ENCODE measurements at places on chromosomes 7 and 10.

- DNase-seq = no peak
Measured at GRCh38 chr10:3813986-3814837, 29.2 kb upstream of the KLF6 start.

DNA sequence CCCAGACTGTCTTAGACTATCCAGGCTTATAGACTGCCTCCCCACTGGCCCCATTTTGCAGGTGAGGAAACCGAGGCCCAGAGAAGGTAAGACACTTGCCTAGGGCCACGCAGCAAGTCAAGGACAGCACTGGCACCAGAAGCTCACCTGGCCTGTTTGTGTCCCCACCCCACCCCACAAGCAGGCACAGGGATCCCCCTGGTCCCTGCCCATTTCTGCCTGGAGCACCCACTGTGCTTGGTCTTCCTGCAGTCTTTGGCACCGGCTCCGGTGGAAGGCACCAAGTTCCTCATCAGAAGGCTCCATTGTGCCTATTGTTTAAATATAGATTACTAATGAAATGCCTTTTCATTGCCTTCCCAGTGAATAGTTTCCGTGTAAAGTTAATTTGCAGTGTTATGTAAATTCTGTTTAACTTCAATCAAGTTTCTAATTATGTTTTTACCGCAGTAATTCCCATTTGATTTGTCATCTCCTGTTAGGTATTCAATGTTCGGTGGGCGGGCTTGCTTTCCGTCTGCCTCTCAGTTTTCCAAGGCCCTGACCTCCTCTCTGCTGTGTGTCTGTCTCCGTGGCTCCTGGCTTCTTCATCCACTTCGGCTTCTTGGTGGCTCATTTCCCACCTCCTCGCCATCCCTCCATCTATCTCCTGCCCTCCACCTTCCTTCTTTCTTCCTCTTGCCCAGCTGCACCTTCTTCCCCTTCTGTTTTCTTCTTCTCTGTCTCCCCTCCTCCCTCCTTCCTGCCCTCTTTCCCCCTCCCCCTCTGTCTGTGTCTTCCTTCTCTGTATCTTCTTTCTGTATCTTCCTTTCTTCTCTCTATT is 75.8 kb downstream of the ZMIZ1 start:
- no peak for DNase-seq

DNA sequence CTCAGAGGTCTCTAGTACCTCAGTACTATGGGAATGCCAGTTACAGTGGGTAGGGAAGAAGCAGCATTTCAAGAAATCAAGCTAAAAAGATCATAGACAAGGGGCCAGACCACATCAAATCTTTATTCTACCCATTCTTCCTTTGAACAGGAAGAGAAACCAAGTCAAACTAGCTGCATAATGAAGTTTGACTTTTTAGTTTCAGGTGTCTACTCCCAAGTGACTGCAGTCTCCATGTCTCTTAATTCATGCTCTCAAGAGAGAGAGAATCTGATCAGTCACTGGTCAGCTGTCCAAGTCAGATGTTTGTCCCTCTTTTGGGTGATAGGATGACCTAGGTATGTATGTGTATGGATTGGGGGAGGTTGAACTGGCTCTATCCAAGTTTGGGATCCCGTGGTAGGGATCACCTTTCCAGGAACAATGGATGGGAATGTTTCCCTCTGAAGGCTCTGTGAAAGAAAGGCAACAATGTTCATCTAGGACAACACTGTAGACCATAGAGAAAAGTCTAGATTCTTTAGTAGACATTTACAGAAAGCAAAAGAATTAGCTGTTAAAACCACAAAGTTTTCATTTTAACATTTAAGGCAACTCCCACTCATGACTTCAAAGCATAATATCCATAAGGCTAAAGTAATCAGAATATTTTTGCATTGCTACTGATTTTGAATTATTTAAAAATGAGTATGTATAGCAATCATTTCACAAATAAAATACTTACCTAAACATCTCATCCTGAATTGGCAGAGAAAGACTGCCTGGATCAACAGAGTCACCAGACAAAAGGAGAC is 30.1 kb upstream of the PRTFDC1 start:
- DNase-seq = no peak

DNA sequence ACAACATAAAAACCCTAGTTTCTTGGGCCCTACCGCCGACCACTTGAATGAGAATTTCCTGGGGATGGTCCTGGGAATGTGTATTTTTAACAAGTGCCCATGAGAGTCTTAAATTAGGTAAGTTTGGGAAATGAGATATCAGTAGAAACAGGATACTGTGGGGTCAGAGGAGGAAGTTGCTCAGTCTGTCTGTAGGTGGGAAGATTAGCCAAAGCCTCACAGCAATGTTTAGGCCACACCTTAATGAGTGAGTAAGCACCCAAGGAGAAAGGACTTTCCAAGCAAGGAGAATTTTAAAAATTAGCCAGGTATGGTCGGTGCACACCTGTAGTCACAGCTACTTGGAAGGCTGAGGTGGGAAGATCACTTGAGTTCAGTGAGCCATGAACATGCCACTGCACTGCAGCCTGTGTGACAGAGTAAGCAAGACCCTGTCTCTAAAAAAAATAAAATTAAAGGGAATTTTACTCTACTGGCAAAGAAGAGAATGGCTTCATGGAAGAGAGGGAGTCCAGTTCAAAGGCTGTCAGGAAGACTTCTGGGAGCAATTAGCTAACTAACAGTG is 31.9 kb downstream of the PAPSS2 start:
- no peak for DNase-seq

DNA sequence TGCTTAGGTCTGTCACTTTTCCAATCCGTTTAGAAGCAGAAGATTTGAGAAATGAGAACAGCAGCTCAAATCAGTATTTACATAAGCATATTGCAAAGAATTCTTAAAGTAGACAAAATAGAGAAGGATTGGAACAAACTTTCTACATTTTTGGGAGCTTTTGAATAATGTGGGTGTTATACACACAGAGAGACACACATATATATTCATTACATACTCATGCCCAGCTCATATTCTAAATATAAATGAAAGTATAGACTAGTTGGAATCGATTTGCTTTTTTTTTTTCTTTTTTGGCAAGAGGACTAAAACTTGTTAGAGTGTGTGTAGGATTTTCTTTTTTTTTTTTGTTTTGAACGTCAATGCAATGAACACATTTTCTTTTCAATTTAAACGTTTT is 538.9 kb downstream of the AUTS2 start:
- DNase-seq = no peak

DNA sequence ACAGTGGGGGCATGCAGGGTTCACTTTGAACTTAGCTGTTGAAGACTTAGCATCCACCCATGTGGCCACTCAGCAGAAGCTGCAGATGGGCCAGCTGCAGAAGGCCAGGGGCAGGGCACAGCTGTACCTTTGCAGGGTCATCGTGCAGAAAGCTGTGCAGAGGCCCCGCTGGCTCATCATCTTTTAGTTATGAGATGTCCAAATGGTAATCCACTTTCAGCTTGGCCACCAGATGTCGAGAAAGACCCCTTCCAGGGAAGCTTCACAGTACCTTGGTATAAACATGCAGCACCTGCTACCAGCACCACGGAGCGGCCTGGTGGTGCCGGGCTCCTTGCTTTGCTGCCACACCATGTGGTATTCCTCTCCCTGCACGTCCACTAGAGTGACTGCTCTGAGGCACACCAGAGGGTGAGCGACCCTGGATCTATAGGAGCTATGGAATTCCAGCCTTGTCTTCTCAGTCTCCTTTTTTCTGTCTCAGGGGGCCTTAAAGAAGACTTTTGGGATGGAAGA is 74.2 kb upstream of the LAMB4 start:
- DNase-seq = no peak

GRCh38 chr7:2003931-2004812 is 228.6 kb downstream of the MAD1L1 start:
- DNase-seq = no peak

DNA sequence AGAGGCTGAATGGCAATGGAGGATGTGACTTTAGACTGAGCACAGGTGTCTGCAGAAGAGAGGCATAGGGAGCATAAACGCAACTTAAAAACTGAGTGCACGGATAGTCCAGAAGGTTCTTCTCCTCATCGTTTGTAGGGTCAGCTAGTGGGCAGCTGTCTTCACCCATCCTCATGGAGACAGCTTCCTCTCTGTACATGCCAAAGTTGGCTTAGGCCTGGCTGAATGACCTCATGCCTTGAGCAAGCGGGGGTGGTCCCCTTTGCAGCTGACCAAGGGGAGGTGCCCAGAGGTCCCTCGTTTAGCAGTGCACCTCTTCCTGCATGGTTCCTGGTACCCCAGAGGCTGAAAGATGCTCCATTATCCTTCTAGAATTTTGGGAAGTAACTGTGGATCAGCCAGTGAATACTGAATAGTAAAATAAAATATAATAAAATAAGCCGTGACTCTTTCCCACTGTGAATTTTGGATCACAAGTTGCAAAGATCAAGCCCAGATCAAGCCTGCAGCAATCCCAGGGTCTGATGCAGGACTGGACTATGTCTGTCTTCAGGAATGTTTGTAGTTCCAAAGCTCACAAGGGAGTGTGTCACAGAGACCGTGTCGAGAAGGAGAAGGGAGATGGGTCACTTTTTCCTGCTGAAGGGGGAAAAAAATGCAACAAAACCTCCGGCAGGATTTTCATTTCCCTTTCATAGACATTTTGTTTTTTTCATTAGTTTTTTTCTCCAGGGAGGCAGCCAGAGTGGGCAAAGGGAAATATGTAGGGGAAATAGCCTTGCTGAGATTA is 295.3 kb upstream of the MKI67 start:
- no peak for DNase-seq

DNA sequence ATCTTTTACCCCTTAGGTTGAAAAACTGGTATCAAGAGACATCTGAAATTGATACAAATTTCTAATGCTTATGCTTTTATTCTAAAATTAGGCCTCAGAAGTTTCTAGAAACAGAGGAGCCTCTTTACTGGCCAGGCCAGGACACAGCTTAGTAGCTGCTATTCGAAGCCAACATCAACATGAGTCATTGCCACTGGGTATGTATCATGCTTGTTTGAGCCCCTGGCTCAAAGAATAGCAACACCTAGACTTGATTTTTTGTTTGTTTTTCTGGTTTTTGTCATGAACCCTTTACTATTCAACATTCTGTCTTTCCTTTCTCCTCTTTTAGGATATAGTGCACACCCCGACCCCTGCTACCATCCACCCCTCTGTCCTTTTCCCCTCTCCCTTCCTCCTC is 90.9 kb upstream of the STK17A start:
- no peak for DNase-seq

DNA sequence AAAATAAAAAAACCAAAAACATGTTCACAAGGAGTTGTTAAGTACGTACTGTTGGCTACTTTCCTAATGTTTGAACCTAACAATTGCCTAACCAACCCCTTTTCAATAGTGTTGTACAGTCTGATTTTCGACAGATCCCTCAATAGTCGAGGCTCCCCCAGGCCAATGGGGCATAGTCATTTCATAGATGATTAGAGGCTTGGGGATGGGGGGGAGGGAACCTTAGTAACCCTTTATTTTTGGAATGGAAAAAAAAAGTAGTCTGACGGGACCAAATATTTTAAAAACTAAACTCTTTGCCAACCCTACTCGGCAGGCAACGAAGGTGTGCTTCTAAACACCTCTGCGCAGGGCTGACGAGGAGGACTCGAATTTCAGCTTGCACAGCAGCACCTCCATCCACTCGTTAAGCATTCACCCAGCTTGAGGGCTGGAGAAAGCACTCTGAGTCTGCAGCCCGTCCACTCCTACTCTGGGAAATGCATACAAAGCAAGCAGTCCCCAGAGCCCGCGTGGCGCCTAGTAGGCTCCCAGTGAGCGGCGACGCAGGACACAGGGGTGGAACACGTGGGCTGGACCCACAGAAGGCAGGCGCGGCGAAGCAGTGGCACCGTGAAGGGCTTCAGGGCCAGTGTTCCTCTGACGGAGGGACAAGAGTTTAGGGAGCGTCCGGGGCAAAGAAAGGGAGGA is 899 bp downstream of the PUS7 start:
- DNase-seq = peak; percentile 17

- DNase-seq = peak; percentile 76
Measured at GRCh38 chr7:139133335-139134139, 24.0 kb upstream of the ZC3HAV1 start.

- no peak for DNase-seq
Measured at GRCh38 chr7:50681432-50682045, 101.2 kb downstream of the GRB10 start.

GRCh38 chr10:63466144-63466935 is 563 bp upstream of the JMJD1C start:
- no peak for DNase-seq

DNA sequence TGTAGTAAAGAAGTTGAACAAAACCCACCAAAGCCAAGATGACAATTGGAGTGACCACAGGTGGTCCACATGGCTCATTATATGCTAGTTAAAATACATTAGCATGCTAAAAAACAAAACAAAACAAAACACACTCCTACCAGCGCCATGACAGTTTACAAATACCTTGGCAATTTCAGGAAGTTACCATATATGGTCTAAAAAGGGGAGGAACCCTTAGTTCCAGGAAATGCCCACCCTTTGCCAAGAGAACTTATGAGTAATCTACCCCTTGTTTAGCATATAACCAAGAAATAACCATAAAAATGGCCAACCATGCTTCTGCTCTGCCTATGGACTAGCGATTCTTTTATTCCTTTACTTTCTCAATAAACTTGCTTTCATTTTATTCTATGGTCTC is 979.1 kb upstream of the POT1 start:
- DNase-seq = no peak

DNA sequence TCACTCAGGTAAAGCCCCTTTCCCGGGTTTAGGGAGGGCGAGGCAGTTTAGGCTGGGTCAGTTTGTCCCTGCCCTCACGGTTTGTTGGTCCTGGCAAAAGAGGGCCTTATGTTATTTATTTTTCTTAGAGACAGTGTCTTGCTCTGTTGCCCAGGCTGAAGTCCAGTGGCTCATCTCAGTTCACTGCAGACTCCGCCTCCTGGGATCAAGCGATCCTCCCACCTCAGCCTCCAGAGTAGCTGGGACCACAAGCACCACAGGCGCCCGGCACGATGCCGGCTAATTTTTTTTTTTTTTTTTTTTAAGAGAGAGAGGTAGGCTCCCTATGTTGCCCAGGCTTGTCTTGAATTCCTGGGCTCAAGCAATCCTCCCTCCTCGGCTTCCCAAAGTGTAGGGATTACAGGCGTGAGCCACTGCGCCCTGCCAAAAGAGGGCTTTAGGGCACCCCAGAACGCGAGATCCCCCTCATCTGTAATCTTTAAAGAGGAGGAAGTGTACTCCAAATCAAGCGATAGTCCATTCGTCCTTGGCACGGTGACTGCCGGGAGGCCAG is 626 bp upstream of the BMS1 start:
- no peak for DNase-seq

DNA sequence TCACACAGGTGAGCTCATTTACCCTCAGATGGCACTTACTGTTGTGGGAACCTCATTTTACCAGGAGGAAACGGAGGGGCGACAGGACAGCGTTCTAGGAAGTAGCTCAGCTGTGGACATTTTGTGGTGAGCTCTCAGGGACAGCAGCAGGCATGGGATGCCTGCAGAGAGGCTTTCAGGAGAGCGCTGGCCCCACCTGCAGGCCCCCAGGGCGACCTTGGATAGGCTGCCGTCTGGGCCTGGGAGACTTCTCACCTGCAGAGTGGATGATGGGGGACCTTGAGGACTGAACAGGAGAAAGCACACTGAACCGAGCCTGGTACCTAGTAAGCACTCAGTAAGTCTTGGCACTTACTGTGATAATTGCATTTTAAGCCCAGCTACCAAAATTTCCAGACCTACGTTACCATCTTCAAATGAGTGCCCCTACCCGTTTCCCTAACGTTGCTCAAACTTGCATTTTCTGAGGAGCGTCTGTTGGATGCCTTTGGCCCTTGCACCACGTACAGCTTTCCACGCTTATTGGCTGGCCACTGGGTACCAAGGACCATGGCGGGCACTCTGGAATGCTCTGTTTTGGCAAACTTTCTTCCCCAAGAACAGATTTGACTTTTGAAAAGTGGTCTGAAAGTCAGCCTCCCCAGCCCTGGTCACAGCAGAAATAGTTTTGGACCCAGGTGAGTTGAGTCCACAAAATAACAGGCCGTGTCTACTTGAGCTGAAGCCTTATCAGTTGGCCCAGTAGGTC is 223.4 kb downstream of the EBF3 start:
- no peak for DNase-seq
